ENCODE measurements at places on chromosomes 1 and 21.

DNA sequence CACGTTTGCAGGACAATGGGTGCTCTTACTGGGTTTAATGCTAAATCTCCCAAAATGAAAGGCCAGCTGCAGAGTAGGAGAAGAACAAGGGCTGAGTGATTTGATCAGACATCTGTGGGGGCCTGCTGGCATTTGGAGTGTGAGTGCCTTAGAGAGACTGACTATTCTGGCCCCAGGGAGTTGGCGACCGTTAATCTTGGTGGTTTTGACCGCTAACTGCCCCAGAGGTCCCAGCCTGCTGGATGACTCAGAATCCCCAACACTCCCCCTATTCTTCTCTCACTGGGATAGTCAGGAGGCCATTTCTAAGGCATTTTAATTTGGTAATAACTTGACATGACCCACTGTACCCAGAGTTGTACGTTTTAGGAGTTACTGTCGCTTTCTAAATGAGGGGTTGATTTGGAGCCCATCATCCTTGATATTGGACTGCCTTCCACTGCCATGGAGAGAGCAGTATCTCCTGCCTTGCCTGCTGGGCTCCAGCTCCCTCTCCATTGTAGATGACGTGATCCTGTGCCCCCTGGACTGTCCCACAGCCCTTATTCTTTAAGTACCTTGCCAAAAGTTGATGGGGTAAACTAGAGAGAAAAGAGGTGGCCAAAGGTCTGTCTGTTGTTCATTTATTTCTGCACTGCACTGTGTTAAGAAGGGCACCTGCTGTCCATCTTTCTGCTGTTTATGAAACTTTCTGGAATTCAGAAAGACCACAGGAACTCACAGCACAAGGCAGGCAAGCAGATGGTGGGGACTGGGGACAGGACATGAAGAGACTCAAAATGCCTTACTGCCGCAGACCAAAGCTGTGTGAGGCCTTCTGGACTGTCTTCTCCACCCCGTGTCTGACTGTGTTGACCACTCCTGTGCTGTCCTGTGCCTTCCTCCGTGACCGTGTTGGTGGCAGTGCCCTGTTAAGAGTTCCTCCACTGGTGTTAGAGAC is 98.2 kb upstream of the ARTN start:
- DNase-seq, result no peak

DNA sequence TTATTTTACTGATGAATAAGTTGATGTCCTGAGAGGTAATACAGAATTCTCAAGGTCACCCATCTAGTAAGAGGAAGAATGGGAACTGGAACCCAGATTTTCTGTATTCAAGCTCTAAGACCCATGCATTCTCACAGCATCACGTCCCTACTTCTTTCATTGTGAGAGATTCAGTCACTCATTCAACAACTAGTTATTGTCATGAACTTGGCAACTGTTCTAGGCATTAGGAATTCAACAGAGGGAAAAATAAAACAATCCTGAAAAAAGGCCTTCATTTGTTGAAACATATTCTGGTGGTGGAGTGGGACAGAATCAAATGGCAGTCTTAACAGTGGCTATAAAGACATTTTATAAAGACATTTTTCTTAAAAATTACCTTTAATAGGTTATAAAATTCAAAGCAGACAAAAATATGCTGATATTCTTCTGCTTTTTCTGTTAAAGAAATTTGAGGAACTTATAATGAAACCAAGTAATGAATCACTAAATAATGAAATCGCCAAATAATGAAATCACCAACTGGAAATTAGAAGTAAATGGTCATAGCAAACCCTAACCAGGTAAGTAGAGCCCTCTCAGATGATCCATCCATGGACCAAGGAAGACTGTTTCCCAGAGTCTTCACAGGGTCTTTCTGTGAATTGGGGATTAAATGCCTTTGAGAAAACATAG is 136.5 kb upstream of the DPYD start:
- DNase-seq, result no peak

GRCh38 chr1:8560035-8560434 is 242.1 kb downstream of the SLC45A1 start:
- no peak for DNase-seq

GRCh38 chr1:58903514-58904298 is 119.9 kb upstream of the JUN start:
- DNase-seq, result peak; percentile 95

- DNase-seq, result no peak
Observed at GRCh38 chr1:28395181-28395580, 25.6 kb downstream of the PHACTR4 start.

GRCh38 chr1:117046781-117047180 is 13.3 kb upstream of the TTF2 start:
- no peak for DNase-seq

DNA sequence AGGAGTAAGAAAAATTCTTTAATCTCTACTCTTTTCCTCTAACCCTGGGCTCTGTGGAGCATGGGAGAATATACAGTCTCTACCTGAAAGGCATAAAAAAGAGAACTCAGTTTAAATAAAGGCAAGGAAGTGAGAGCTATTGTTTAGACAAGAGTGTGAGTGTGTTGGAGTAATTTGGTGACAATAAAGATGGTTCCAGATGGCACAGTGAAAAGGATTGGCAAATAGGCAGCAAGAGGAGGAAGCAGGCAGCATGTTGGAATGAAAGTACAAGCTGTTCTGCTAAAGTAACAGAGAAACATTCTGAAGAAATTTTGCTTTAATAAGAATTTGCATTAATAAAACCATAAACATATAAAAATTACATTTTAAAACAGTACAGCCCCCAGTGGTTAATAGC is 163.4 kb downstream of the DNM3 start:
- DNase-seq, result no peak

GRCh38 chr1:213276236-213276635 is 225.2 kb downstream of the RPS6KC1 start:
- no peak for DNase-seq

DNA sequence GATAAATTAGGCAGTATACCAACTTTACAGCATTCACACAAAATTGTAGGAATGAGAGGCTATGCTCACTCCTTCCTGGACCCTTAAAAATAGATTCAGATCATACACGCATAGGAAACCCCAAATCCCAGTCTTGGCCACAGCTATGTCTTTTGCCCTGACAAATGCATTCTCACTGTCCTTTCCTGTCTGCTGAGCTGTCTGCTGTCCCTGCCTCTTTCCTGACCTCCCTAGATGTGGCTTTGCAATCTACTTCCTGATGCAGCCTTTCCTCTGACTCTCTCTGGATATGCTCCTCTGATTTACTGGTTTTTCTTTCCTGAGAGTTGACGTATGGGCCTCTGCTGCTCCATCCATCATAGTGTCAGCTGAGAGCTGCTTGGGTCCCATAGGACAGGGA is 59.8 kb upstream of the SLC35F3 start:
- no peak for DNase-seq

GRCh38 chr1:233951804-233952203 is 47.3 kb downstream of the SLC35F3 start:
- DNase-seq, result no peak

DNA sequence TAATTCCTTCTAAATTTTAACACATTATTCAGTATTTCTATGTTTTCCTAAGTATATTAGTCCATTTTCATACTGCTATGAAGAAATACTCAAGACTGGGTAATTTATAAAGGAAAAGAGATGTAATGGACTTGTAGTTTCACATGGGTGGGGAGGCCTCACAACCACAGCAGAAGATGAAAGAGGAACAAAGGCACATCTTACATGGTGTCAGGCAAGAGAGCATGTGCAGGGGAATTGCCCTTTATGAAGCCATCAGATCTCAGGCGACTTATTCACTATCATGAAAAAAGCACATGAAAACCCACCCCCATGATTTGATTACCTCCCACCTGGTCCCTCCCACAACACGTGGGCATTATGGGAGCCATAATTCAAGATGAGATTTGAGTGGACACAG is 15.6 kb downstream of the GBP5 start:
- DNase-seq, result peak; percentile 10

GRCh38 chr1:167137793-167138510 is 44.1 kb downstream of the STYXL2 start:
- no peak for DNase-seq

DNA sequence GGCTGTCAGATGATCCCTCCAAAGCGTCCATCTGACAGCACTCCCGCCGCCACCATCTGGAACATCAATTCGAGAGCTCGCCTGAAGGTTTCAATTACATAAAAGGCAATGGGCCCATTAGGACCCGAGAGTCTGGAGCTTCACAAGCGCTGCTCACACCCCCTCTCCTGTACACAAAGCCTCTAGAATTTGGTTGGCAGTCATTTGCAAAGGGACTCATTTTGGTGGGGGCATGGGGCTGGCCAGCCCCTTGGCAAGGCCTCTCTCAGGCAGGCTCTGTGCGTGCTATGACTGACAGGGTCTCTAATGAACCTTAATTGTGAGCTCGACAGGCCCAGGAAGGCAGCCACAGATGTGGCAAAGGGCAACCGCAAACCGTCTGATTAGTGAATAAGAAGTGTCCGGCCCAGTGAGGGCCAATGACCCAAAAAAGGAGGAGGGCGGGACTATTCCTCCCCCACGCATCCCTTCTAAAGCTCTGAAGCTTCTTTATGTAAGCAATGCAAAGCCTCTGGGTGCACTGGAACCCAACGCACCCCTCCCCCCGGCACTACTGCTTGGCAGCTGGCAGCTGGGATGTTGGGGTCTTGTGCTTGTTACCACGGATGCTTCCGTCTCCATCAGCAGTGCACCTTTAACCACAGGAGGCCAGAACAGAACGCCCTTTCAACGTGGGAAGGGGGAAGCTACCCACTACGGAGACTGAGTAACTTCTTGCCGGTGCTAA is 79.4 kb downstream of the CAPZB start:
- DNase-seq, result no peak

- DNase-seq, result no peak
Observed at GRCh38 chr1:205375835-205376545, 19.3 kb upstream of the KLHDC8A start.

GRCh38 chr1:50275566-50275965 is 147.7 kb downstream of the DMRTA2 start:
- no peak for DNase-seq

DNA sequence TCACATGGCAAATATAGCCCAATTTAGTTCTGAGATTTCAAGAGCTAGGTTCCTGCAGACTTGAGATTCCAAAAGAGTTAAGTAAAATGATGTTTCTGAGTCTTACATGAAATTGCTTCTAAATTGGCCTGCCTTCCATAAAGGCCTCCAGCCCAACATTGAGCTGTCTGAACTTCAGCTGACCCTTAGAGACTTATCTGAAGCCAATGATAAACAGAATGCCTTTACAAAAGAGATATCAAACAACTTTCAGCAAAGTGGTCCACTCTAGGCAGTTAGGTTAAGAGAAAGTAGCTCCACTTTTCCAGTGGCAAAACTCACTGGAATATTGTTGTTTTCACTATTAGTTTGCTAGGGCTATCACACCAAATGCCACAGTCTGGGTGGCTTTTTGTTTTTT is 6.3 kb upstream of the RC3H1 start:
- DNase-seq, result no peak

DNA sequence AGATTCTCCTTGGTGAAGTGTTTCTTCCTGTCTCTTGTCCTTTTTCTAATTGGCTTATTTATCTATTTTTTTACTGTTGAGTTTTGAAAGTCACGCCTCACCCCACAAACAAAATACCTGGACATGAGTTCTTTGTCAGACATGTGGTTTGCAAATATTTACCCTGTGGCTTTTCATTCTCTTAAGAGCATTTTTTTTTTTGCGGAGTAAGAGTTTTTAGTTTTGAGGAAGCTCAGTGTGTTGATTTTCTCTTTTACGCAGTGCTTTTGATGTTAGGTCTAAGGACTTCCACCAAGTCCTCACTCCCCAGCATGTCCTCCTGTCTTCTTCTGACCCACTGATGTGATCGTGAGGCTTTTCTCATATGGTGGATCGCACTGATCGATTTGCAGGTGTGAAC is 7.6 kb downstream of the DFFB start:
- DNase-seq, result no peak

DNA sequence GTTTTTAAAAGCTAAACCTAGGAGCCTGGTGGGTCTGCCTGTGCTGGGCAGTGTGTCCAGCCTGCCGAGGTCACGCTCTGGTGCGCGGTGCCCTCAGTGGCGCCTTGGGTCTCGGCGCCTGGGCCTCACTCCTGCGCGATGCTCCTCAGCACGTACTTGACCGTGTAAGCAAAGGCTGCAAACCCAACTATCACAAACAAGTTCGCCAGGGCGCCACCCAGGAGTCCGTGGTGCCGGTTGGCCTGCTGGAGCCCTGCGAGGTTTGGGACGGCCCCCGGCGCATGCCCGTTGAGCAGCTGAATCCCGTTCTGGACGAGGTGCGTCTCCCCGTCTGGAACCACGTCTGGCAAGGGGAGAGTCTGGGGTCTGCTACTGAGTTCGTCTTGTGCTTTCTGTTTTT is 8.6 kb upstream of the C1QTNF12 start:
- DNase-seq, result no peak

DNA sequence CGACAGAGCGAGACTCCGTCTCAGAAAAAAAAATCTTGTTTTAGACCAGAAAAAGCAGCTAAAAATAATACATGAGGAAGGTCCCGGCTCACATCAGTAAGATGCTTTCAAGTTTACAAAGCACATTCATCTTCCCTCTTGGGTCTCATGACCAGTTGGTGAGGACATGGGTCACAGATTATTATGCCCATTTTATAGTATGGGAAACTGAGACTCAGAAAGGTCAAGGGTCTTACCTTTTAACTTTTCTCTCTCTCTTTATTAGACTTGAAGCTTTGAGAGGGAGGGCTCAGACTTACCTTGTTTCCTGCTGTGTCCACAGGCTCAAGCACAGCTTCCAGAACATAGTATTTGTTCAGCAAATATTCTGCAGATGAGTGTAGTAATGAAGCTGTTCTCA is 13.2 kb upstream of the RCC2 start:
- no peak for DNase-seq

DNA sequence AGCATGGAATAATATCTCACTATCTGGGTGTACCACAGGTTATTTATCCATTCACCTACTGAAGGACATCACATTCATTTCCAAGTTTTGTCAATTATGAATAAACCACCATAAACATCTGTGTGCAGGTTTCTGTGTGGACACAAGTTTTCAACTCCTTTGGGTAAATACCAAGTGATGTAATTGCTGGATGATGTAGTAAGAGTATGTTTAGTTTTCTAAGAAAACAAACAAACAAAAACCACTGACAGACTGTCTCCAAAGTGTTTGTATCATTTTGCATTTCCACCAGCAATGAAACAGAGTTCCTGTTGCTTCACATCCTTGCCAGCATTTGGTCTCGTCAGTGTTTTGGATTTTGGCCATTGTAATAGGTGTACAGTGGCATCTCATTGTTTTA is 435.7 kb upstream of the PROX1 start:
- no peak for DNase-seq

DNA sequence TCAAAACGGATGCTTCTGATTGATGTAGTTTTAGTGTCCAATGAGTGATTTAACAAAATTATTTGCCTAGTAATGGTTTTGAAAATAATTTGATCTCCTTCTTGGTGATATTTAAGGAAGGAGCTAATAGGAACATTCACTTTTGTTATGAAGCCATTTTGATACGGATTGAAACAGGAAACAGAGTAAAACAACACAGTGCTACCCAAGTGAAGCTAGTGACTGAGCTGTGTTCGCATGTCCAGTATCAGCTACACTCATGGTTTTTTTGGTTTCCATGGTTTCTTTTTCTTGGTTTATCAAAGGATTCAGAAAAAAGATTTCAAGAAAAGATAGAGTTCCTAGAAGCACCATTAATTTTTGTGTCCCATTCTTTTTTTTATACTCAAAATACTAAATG is 40.1 kb upstream of the PLEKHO1 start:
- peak; percentile 7 for DNase-seq

Measured in GM12865 (cell line).